ENCODE measurements at places on chromosomes 1 and 21.

- DNase-seq = no peak
Measured at GRCh38 chr21:36784947-36785346, 86.0 kb downstream of the SIM2 start.

- DNase-seq = no peak
Measured at GRCh38 chr1:201310986-201311355, 27.7 kb downstream of the PKP1 start.

GRCh38 chr1:91015794-91016550 lies 5.9 kb downstream of the ZNF644 start:
- DNase-seq = no peak

GRCh38 chr1:223474804-223475203 lies 81.6 kb downstream of the CCDC185 start:
- no peak for DNase-seq

- DNase-seq = no peak
Measured at GRCh38 chr1:37282764-37283163, 191.6 kb upstream of the ZC3H12A start.

DNA sequence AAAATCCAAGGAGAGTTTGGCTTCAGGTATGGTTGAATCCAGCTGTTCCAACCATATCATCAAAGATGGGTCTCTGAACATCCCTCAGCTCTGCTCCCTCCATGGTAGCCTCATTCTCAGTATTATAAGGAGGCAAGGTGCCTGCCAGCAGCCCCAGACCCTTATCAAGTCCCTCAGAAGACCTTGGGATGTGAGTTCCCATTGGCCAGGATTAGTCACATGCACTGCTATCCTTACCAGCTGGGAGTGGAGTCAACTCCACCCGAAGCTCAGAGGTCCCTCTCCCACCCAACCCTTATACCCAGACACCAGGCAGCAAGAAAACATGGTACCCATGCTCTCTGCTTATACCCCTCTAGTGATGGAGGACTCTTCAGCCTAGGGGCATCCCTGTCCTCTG lies 153.7 kb upstream of the ZBTB40 start:
- DNase-seq = no peak

- no peak for DNase-seq
Measured at GRCh38 chr1:111209622-111210021, 9.2 kb upstream of the DENND2D start.

DNA sequence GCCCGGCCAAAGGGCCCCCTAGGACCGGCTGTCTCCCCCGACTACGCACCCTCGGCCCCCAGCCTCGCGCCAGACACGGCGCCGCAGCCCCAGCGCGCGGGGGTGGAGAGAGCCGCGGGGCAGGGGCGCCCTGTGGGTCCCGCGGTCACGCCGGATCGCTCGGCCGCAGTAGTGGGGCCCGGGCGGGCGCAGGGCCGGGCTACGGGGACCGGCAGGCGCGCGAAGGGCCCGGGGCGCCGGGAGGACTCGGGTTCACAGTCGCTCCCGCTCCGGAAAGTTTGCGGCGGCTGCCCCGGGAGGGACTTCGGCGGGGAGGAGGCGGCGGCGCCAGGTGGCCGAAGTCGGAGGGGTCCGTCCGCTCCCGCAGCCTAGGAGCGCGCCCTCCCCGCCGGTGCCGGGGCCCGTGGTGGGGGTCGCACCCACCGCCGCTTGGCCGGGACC lies 7.1 kb upstream of the ZNF669 start:
- no peak for DNase-seq

DNA sequence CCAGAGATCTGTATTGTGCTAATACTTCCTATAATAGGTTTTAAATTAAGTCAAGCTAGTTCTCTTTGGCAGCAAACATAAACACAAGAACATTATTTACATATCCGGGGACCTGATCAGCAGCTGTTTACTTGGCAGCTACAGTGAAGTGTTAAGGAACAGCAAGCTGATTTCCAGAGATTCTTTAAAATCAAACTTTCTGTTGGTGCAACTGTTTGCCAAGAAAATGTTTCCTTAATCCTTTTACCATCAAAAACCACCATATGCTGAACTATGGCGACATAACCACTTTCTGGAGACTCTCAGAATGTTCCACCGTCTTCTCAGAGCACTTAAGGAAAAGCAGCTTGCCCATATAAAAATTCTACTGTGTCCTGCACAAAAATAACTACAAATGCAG lies 107.0 kb upstream of the KRTAP19-8 start:
- no peak for DNase-seq

DNA sequence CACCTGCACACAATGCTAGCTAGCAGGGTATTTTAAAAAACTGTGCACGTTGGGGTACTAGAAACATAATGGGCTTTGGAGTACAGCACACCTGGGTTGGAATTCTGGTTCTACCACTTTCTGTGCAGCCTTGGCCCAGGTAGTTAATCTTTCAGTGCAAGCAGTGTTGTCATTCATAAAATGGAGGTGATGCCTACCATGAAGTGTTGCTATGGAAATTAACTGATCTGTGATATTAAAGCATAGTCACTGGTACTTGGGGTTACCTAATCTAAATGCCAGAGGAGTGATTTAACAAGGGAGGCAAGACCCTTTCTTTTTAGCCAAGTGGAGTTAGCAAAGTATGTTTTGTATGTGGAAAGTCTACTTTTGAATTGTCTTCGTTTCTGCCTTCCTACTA lies 18.0 kb downstream of the ATP1B1 start:
- no peak for DNase-seq

GRCh38 chr1:232280910-232281309 lies 349.0 kb downstream of the SIPA1L2 start:
- DNase-seq = peak; percentile 42
